Stimulated activated CD4-positive, alpha-beta T cell treated with anti-CD3 and anti-CD28 coated beads, Interleukin-1b, Interleukin-23, amount 100 ng/mL, for 1 hour (primary cell): ENCODE measurements at places on chromosomes 7 and 10.

DNA sequence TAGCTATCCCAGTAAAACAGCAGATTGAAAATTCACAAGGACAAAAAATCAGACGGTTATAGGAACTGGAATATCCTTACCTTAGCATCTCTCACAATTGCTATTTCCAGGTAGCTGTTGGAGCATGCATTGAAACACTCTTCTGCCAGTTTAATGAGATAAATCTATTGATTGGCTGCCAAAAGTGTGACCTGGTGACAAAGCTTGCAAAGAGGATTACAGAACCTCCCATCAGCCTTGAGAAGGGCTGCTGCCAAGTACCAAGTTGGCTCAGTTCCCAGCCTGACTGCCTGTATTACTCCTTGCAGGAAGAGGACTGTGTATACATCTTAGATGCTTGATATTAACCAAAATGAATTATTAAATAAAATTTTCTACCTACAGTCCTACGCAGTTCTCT, 5.1 kb downstream of the PRLHR start:
- no peak for DNase-seq

DNA sequence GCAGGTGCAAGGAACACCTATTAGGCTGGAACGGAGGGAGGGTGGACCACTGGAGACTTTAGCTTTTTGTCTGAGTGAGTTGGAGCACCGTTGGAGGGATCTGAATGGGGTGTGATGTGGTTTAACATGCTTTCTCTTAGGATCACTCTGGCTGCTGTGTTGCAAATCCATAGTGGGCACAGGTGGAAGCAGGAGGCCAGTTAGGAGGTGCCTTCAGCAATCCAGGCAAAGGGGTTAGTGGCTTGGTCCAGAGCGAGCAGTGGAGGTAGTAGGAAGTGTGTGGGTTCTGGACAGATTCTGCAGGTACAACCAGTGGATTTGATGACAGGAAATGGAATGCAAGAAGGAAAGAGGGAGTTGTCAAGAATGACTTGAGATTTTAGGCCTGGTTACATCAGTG, 95.0 kb downstream of the MMRN2 start:
- no peak for DNase-seq

DNA sequence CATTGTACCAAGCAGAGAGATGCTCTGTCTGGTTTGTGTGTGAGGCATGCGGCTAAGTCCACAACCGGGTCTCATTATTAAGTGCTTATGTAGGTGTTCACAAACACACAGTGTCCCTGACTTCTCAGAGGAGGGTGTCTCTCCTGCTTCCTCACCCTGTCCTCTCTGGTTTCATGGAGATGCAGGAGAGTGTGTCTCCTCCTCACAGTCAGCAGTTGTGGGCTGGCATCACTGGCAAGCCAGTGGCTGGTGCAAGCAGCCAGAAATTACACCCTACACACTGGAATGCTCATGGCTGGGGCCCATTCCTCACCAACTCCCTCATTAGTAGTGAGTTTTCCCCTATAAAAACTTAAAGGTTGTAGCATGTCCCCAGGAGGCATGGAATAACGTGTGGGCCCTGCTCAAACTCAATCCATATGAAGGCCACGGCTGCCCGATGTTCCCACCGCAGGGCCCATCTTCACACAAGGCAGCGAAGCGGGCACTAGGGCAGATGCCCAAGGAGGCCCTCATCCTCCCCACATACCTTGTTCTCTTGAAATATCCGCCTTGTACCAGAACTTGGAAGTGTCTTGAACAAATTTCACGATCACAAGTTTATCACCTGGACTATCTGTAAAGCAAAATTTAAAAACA, 280.1 kb downstream of the TNS3 start:
- DNase-seq = no peak

DNA sequence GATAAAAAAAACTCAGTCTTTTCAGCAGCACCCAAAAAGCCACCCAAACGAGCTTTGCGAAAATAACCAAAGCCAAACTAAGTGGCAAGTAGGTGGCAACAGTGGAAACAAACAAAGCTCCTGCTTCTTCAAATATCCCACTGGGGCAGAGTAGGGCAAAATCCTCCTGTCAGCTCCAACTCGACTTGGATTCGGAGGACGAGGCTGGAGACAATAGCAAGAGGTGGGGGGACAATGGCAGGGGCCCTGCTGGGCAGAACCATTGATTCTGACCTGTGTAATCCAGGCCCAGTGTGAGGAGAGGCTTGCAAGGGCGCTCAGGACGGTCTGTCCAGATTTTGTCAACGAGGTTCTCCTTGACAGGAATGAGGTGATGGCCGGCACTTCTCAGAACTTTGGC, 35.5 kb downstream of the XPNPEP1 start:
- DNase-seq = no peak

DNA sequence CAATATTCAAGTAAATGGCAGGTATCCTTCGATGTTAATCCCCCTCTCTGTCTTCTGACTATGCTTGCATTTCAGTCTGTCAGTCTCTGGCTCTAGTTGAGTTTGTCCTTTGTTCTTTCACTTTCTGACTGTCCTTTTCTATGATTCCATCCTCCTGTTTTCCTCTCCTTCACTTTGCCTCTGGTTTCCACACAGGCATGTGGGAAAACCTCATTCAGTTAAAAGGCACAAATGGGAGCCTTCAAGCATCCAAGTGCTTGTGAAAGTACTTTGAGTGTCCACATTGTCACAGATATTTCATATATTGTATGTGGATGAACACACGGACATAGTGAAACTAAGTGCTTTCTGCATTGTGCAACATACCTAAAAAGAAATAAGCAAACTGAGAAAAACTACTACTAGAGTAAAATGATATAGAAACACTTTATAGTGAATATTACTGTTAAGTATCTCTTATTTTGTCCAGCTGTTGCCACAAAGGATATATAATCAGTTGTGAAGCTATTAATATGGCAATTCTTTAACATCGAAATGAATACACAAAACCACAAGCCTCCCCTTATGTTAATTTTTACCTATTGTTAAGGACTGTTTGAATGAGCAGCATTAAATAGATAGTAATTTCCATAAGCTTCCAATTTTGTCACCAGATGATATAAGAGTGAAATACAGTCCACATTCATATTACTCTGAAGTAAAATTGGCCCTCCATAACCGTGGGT, 71.7 kb downstream of the NRBF2 start:
- DNase-seq = no peak
